Foreskin keratinocyte (primary cell): ENCODE measurements at places on chromosomes 11 and 22. TPM values are rescaled to one million over a fixed set of nuclear protein-coding genes. Genes with fewer than 3 reads are reported as not detected.

The SCARF2 gene
- total RNA-seq, result 0.14 and 0.24 TPM in 2 replicates

The F2 gene
- total RNA-seq, result not detected in 2 replicates

The ANKK1 gene
- total RNA-seq, result 1.4 and 1.6 TPM in 2 replicates

The MED19 gene
- 23.5 and 24.9 TPM in 2 replicates for total RNA-seq
